ENCODE measurements at places on chromosomes 2 and 18. TPM values are rescaled to one million over a fixed set of nuclear protein-coding genes. Genes with fewer than 3 reads are reported as not detected.

Gene MGAT4A
- total RNA-seq: 21.8 TPM

Gene CYS1
- total RNA-seq: 4.8 TPM

Gene GRP
- not detected for total RNA-seq

Gene FER1L5
- total RNA-seq: not detected

Gene THSD7B
- total RNA-seq: not detected

Gene HTR2B
- total RNA-seq: not detected

Gene TLX2
- not detected for total RNA-seq

Gene TMEM198
- 5.9 TPM for total RNA-seq

Gene CFC1
- not detected for total RNA-seq

Gene RIT2
- total RNA-seq: not detected

Gene SGPP2
- 48.8 TPM for total RNA-seq

Gene ELOA2
- not detected for total RNA-seq

Gene PAX3
- total RNA-seq: not detected
